ENCODE measurements at places on chromosomes 3 and 15.

- no peak for DNase-seq
Observed at GRCh38 chr3:94946683-94947082, 883.8 kb downstream of the NSUN3 start.

- no peak for DNase-seq
Observed at GRCh38 chr15:27770086-27770607, 329.0 kb downstream of the OCA2 start.

- DNase-seq, result no peak
Observed at GRCh38 chr3:55264919-55265318, 222.2 kb downstream of the WNT5A start.

GRCh38 chr15:97672586-97672985, 287.9 kb upstream of the ARRDC4 start:
- no peak for DNase-seq

DNA sequence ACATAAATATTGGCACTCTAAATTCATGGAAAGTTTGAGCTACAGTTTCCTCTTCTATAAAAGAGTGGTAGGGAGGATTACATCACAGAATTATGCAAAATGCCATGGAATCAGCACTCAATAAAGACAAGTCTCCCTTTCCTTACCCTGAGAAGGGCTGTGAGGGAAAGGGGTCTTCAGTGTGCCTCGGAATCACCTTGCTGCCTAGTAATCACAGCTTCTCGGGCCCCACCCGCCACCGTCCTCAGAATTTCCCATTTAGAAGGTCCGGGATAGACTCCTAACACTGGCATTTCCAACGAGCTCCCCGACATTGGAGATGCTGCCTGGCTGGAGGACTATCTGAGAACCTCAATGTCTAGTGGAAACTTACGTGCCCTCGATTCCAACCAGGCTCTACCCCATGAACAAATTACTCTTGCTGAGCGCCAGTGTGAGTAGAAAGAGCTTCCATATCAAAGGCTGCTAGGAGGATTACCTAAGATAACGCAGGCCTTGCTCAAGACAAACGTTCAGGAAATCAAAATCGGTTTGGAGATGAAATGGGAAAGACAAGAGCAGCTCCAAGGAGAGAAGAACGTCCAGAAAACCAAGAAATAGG, 92.1 kb upstream of the CHD2 start:
- peak; percentile 66 for DNase-seq

DNA sequence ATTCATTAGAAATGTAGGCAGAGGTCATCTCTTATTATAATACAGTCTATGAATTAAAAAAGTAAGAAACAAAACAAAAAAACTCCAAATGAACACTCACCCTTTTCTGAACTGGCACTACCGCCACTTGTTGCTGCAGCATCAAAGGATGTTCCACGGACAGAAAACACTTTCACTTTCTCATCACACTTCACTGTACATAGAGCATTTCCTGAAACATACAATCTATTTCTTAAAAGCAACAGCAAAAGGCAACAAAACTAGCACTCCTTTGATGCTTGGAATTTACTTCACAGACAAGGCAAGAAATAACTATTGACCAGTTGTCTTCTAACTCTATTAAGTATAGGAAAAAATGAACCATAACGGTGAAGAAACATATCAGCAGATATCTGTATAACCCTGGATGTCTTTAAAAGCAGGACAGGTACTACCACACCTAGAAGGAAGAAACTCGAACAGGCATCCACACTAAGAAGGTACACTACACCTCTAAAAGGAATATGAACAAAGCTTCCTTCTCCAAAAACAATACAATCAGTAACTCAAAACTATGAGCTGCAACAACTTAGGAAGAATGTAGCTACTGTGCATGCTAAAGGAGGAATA, 24.9 kb downstream of the ETFA start:
- DNase-seq, result no peak

- DNase-seq, result no peak
Observed at GRCh38 chr3:4514321-4514720, 21.2 kb downstream of the ITPR1 start.

- DNase-seq, result peak; percentile 52
Observed at GRCh38 chr3:151787626-151788025, 26.3 kb upstream of the AADAC start.

DNA sequence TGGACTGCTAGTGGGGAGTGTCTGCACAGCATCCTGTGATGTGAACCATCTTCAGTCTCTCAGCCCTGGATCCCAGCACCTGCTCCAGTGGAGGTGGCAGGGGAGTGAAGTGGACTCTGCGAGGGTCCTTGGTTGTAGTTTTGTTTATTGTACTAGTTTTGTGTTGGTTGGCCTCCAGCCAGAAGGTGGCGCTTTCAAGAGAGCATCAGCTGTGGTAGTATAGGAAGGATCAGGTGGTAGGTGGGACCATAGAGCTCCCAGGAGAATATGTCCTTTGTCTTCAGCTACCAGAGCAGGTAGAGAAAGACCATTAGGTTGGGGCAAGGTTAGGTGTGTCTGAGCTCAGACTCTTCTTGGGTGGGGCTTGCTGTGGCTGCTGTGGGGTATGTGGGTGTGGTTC, 20.9 kb downstream of the NEK11 start:
- DNase-seq, result no peak

DNA sequence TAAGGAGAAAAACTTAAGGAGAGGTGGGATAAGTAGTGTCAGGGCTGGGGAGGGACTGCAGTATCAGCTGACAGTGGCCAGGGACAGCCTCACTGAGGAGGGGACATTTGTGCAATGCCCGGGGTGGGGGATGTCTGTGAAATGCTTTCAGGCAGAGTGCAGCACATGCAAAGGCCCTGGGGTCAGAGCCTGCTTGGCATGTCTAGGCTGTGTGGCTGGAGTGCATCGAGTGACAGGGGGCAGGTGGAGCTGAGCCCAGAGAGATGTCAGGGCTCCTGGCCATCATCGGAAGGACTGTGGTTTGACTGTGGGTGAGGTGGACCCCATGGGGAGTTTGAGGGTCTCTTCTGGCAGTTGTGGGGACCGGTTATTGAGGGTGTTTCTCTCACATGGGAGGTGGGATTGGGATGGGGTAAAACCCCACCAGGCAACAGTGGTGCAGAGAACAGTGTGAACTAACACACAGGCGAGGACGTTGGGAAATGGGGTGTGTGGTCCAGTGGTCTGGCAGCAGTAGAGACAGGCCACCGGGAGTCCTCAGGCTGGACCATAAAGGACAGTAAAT, 61.2 kb downstream of the FBLN2 start:
- DNase-seq, result no peak

DNA sequence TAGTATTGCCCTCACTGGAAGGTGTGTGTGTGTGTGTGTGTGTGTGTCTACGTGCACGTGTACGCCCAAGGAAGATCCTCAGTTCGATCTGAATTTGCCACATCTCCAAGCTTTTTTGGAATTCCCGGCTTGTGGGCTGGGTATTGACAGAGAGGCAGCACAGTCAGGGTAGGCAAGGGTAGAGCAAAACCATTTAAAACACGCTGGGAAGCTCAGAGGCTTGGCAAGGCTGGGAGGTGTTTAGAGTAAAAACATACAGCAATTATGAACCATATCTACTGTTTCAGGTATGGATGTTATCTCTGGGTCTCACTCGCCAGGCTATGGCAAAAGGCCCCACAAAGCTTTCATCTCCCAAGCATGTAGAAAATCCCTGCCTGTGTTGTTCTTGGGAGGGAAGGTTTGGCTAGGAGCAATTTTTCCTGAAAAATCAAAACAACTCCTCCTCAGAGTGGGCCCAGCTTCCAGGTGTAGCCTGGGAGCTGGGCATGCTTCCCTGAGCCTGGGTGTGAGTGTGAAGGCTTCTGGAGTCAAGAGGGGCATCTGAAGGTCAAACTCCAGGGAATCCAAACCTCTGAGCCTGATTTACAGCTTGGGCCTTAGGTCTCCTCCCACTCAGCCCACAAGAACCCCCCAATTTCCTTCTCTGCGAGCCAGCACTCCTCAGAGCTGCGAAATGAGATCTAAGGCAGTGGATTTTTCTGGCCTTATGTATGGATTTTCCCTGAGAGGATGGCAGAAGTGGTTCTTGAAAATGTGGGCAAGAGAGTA, 244.8 kb upstream of the TPRG1 start:
- DNase-seq, result no peak

GRCh38 chr3:149765762-149766334, 13.6 kb upstream of the COMMD2 start:
- DNase-seq, result peak; percentile 40

DNA sequence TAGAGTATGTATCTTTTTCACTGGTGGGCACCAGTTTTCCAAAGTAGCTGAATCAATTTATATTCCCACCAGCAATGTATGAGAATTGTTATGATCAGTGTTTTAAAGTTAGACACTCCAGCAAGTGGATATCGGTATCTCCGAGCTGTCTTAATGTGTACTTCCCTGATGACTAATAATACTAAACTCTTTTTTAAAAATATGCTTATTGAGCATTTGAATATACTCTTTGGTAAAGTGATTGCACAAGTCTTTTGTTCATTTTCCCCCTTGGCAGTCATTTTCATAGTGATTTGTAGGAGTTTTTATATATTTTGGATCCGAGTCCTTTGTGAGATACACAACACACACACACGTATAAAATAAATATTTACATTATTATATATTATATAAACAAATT, 12.5 kb upstream of the FEM1B start:
- DNase-seq, result peak; percentile 54

DNA sequence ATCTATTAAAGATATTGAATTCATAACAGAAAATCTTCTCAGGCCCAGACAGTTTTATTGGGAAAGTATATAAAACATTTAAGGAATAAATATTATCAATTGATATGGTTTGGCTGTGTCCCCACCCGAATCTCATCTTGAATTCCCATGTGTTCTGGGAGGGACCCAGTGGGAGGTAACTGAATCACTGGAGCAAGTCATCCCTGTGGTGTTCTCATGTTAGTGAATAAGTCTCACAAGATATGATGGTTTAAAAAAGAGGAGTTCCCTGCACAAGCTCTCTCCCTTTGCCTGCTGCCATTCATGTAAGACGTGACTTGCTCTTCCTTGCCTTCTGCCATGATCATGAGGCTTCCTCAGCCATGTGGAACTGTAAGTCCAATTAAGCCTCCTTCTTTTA, 160.5 kb downstream of the ANO10 start:
- DNase-seq, result no peak

GRCh38 chr15:69088300-69088965, 72.0 kb upstream of the GLCE start:
- peak; percentile 65 for DNase-seq

DNA sequence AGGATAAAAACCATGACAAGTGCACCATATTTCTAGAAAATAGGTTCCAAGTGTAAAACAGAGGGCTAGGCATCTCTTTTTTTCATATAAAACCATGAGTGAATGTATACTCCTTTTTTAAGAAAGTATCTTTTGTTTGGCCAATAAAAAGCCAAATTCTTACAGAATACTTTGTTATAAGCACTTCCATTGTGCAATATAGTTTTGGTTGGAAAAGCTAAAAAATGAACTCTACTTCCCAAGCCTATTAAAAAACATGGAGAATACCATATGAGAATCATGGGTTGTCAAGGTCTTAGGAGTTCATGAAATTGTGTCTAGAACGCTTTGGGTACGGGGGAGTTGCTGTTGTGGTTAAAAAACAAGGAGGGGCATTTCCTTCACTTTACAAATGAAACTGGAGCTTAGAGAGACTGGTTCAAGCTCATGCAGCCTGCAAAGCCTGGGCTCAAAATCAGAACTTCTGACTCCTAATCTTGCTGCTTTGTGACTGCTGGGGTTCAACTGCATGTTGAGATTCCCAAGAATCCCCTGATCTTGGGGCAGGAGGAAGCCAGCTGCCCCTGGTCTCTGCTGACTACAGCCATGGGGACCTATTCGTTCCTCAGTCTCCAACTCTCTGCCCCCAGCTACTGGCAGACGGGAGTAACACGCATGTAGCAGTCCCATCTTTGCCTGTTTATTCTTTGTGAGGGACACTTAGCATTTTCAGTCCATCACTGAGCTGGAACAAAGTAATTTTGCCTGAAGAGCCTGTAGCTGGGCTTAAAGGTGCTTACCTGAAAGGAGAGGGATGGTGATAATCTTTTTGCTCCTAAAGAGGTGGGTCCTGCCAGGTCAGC, 229.1 kb downstream of the CHST2 start:
- DNase-seq, result no peak

DNA sequence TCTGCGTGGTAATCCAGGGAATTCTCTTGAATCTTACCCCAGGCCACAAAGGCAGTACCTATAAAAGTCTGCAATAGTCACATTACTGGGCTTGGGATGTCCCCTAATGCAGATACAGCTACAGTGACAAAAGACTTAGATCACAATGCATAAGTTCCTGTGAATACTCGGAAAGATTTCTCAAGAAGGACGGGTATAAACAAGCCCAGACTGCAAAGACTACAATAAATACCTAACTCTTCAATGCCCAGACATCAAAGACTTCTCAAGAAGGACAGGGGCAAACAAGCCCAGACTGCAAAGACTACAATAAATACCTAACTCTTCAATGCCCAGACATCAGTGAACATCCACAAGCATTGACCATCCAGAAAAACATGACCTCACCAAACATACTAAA, 50.9 kb downstream of the NUDT16 start:
- peak; percentile 74 for DNase-seq

GRCh38 chr15:66228807-66229735, 24.5 kb downstream of the MEGF11 start:
- no peak for DNase-seq

DNA sequence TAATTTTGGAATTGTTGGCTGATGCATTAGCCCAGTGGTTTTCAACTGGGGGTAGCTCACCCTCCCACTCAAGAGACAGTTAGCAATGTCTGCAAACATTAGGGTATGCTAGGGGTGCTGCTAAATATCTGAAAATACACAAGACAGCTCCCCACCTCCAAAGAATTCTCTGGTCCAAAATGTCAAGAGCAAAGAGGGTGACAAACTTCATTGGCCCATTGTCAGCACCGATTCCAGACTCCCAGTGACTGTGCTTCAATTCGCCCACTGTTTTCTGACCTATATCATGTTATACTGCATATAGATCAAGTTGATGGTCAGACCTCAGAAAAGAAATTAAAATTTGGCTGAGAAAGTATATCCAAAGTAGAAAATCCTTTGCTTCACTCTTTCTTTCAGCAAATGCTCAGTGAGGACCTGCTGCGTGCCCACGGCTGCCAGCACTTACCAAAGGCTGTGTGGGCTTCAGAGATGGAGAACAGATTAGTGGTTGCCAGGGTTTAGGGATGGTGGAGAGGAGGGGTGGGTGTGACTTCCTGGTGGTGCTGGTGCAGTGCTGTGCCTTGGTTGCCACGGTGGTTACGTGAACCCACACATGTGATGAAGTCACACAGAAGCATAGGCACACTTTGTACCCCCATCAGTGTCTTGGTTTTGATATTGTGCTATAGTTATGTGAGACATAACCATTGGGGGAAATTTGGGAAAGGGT, 204.0 kb downstream of the PLCL2 start:
- no peak for DNase-seq

GRCh38 chr3:138186221-138186620, 880 bp upstream of the ARMC8 start:
- no peak for DNase-seq

GRCh38 chr3:137542049-137542448, 222.1 kb upstream of the SOX14 start:
- DNase-seq, result no peak

DNA sequence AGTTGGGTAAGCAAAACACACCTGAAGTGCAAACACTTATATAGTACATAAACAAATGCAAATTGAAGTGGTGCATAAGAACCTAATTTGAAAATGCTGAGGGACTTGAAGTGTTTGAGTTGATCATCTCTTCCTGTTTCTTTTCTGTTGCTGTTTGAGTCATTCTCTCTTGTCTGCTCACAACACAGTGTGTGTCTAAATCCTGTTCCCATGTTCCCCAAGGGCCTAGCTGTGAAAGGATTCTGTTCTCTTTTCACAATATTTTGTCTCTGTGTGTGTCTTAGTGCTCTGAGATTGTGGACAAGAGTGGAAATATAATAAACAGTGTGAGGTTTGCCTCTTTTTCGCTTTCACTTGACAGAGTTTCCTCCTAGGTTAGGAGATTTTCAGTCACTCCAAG, 6.1 kb downstream of the CD96 start:
- DNase-seq, result peak; percentile 38
